ENCODE measurements at places on chromosomes 1 and 21.

GRCh38 chr1:56376188-56376984 lies 203.0 kb downstream of the PLPP3 start:
- no peak for DNase-seq

DNA sequence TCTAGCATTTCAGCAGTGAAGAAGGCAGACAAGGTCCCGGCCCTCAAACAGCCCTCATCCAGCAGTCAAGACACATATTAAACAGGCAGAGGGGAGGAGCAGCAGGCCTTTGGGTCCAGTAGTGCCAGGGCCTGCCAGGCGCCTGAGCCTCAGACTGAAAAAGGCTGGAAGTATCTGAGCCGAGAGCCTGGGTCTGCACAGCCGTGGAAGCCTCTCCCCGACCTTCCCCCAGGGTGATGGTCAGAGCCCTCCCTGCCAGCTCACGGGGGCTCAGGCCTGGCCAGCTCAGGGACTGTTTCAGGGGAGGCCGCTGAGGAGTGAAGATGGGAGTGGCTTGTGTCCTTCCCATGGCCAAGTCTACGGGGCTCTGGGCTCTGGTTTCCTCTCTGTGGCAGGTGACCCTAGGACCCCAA lies 565.2 kb downstream of the PTPRU start:
- no peak for DNase-seq

- no peak for DNase-seq
These were observed 9.1 kb downstream of the LAMC1 start for GRCh38 chr1:183032122-183032921.

- no peak for DNase-seq
These were observed 50.3 kb upstream of the CTPS1 start for GRCh38 chr1:40929155-40929554.

- no peak for DNase-seq
These were observed 121.6 kb downstream of the RGS7 start for GRCh38 chr1:241235256-241235897.

GRCh38 chr1:215835951-215836350 lies 268.8 kb downstream of the KCTD3 start:
- DNase-seq = no peak

GRCh38 chr1:27154991-27155781 lies at the start of gene SLC9A1:
SLC9A1 (minus strand) TSS chr1:27155125; CDS start chr1:27154334, 791 bp downstream.
- DNase-seq = peak; percentile 86

DNA sequence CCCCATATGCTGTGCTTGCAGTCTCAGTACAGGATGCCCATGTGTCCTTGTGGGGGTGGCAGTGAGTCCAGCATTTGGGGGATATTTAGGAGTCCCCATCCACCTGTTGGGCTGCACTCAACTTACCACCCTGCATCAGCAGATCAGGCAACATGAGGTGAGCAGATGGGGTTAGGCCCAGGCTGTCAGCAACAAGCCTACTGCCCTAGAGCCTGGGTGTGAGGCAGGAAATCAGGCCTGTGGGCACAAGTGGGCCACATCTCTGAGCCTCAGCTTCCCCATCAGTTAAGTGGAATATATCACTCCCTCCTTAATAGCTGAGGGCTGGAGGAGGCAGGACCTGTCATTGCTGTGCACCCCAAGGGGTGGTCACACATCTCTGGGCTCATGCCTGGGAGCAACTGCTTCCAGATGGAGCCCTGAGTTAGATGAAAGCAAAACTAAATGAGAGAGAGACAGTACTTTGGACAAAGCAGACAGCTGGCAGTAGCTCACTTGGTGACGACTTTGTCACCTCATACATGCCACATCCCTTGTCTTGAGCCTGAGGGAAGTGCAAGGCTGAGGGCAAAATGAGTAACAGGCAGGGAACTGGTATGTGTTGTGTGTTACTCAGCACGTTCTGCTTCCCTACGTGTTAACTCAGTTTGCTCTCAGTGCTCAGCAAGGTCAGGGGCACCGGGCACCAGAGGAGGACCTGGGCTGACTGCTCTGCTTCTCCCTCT lies 48.4 kb downstream of the TRIM11 start:
- DNase-seq = no peak

- no peak for DNase-seq
These were observed 64.8 kb upstream of the GALNT2 start for GRCh38 chr1:230002164-230002803.

DNA sequence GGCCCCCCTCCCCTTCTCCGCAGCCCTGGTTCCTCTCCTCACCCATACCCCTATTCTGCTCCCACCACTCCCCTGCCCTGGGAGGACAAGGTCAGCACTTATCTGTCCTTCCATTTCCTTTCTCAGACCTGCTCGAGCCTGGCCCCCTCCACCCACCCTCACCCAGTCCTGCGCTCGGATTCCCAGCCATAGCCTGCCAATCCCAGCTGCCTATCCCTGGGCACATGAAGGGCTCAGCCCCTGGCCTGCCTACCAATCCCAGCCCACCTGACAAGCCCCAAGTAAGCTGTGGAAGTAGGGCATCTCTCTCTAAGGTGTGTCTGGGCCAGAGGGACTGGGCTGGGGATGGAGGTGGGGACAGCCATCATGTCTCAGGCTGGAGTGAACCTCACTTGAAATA lies 5.4 kb downstream of the BLACAT1 start:
- no peak for DNase-seq
